Activated T-helper 1 cell treated with anti-CD3 and anti-CD28 coated beads, Interleukin-2, amount 50 U/mL, for 16 hours (primary cell): ENCODE measurements at places on chromosomes 3 and 15.

DNA sequence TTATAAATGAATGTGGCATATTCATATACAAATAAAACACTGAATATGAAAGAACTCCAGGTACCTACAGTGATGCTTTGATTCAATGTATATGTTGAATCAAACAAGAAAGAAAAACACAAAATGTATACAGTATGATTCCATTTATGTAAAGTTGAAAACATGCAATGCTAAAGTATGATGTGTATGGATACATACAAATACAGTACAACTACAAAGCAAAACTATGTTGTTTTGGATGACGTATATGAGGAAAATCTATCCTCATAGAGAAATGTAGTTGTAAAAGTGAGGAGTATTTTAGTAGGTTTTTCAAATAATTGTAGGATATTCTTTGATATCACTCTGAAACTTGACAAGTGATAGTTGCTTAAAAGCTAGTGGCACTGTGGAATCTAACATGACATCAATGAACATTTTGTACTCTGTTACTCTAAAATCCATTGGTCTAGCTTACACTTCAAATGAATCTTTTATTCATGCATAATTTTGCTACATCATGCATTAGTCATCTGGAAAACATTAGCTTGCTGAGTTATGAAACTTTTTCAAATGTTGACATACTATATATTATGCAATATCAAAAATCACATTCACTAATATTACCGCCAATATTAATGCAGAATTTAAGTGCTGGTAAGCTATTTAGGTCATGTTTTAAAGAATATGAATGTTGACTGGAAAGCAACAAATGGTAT, 278.1 kb upstream of the CHRNA7 start:
- DNase-seq, result no peak

DNA sequence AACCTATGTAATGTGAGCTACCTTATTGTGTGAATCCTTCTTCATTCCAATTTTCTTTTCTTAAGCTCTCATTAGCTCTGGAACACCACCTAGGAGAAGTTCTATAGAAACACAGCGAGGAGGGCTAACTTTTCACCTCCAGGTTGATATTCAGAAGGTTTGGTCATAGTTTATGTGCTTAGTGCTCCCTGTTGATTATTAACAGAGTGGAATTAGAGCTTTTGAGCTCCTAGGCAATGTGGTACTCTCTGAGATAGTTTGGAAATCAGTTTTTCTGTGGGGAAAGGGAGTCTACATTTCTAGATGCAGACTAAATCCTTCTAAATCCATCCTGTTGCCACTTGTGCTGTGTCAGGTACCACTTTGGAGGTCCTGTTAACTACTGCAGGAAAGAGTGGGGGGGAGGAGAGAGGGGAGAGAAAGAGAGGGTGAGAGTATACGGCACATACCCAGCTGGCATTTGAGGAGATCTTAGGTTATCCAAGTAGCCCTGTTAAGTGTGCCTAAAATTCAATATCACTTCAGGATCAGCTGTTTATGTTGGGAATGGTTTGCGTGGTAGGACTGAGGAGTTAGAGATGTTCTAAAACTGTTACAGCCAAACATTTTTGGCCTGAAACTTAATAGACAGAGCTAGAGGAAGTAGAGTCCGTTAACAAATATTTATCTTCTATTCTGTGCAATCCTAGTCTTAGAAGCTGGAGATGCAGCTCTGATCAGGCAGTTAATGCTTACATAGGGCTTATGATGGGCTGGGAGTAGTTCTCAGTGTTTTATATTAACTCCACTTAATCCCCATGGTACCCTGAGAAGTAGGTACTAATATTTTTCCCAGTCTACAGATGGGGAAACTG, 117.5 kb upstream of the PROK2 start:
- DNase-seq, result no peak

- DNase-seq, result no peak
Measured at GRCh38 chr15:61671736-61672135, 388.5 kb downstream of the VPS13C start.

- DNase-seq, result no peak
Measured at GRCh38 chr15:101373577-101373976, 78.5 kb upstream of the SNRPA1 start.

DNA sequence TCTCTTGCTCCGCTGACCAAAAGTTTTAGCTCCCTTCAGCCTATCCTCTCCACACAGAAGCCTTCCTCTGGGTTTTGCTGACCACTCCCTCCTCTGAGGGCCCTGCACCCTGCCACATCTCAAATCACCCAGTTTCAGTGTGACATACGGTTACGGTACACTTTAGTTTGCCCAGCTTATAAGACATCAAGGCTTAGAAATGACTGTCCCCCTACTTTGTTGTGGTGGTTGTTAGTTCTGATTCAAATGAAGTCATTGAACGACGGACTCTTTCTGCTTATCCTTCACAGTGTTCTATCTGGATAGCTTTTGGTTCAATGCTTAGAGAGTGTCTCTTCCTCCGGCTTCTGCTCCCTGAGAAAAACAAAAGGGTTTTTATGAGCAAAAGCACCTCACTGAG, 68.0 kb upstream of the NDUFB4 start:
- DNase-seq, result no peak

- no peak for DNase-seq
Measured at GRCh38 chr3:58101499-58102389, 93.5 kb downstream of the FLNB start.

GRCh38 chr3:58111513-58112184, 99.1 kb downstream of the DNASE1L3 start:
- no peak for DNase-seq

- no peak for DNase-seq
Measured at GRCh38 chr15:39153058-39153714, 427.7 kb upstream of the THBS1 start.

GRCh38 chr15:71679793-71680353, 130.5 kb upstream of the NR2E3 start:
- no peak for DNase-seq

- DNase-seq, result no peak
Measured at GRCh38 chr15:71469413-71469812, 340.9 kb upstream of the NR2E3 start.

DNA sequence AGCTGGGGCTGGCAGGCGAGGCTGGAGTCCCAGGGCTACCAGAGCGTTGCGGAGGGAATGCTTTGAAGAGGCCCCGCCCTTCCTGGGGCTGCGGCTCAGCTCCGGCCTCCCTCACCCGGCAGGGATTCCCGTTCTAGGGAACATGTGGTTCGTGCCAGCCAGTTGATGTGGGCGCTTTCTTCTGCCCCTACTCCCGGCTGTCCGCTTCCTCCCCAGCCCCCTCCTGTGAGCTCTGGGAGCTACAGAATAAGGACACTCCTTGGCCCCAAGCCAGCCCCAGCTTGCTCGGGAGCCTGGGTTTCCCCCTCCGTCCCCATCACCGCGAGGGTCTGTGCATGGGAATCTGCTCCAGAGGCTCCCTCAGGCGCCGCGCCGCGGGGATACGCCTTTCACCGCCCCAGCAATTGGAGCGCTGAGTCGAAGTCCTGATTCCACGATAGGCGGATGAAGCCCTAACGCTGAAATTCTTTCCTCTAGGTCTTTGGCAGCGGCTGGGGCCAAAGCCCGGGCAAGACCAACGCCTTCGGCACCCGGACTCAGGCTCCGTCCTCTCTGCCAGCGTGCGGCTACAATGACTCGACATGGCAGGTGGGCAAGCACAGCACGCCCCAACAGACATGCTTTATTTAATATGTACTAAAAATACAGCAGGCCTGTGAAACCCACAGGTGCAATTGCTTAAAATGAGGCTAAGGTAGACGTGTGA, 69.5 kb downstream of the KLF15 start:
- no peak for DNase-seq

- DNase-seq, result no peak
Measured at GRCh38 chr3:72938471-72939265, 50.8 kb downstream of the GXYLT2 start.

DNA sequence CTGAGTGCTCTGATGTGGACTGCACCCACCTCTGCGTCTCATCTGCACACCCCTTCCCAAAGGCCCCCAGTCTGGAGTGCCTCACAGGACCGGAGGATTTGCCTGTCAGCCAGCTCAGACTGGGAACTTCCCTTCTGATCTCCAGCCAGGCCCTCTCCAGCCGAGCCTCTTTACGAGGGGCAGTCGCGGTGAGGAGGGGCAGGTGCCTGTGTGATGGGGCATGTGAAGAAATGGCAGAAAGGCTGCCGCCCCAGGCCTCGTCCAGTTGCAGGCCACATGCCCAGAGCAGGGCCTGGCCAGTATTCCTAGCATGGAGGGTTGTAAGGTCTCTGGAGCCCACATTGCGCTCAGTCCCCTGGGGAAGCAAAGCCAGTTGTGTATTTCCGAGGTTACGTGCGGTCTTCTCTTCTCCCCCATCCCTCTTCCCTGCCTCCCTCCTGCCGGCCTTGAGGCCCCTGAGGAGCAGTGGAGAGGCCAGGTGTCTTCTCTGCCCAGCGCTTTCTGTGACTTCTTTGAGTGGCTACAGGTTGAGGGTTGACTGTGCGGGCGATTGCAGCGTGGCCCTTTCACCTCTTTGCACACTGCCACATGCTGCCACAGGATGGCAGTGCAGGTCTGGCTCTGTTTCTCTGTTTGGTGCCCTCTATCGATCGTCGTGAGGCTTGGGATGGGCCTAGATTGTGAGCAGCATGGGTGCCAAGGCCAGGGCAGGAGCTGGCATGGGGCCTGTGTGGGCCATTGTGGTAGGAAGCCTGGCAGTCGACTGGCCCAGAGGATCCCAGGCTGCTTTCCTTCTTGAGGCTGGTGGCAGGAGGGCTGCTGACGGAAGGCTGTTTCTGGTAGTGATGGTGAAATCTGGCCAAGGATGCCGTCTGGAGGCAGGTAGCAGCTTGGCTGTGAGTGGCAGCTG, 5.3 kb downstream of the CLK3 start:
- DNase-seq, result peak; percentile 61

DNA sequence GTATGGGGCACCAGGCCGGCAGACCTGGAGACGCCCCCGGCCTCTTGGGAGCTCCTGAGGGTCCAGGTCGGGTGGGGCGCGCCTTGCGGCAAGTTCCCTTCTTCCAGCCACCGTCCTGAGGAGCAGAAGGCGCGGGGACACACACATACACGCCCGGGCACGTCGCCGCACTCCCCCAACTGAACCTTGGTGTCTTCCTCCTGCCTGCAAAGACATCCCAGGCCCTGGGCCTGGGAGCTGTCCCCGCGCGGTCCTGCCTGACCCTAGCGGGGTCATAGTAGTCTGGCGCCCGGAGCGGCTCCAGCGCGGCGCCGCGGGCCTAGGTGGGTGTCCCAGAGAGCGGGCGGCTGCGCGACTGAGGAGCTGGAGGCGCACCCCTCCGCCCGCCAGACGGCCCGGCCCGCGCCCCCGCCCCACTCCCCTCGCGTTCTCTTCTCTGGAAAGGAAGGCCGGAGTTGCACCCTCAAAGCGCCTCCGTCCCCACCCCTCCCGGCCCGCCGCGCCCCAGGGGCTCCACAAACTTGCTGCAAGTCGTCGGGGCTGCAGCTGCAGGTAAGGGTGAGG, 185.9 kb upstream of the LINGO1 start:
- no peak for DNase-seq

- no peak for DNase-seq
Measured at GRCh38 chr15:48190932-48191573, 412 bp upstream of the CTXN2 start.

GRCh38 chr3:194476784-194477183, 10.0 kb downstream of the ATP13A3 start:
- DNase-seq, result no peak

DNA sequence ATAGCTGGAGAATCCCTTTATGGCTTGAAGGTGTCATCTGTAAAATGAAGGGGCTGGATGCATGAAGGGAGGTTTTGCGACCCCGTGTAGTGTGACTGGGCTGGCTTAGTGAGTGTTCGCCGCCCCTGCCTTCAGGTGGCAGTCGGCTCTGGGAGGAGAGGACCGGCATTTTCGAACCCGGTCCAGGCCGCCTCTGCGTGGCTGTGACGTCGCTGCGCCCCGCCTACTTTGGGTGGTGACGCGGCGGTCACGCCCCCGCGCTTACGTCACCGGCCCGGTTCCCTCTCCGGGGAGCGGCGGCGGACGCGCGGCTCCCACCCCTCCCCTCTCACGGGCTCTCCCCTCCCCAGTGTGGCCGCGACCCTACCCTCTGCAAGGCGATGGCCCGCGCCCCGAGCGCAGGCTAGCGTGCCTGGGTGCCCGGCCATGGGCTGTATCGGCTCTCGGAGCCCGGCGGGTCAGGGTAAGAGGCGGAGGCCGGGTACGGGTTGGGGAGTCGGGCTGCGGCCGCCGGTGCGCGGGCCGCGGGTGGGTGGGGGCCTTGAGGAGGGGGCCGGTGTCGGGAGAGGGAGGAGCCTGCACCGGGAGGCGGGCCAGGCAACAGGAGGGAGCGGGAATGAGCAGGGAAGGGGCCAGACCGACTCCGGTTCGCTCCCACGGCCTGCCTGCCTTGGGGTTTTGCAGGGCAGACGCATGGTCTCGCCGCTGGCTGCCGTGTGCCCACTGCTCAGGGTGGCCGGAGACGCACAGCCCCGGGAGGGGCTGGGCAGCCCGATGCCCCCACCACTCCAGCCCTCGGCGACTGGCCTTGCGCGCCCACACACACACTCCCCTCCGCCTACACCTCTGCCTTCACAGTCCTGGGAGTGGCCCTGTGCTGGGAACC, 1.5 kb upstream of the FAM131A start:
- DNase-seq, result peak; percentile 75

DNA sequence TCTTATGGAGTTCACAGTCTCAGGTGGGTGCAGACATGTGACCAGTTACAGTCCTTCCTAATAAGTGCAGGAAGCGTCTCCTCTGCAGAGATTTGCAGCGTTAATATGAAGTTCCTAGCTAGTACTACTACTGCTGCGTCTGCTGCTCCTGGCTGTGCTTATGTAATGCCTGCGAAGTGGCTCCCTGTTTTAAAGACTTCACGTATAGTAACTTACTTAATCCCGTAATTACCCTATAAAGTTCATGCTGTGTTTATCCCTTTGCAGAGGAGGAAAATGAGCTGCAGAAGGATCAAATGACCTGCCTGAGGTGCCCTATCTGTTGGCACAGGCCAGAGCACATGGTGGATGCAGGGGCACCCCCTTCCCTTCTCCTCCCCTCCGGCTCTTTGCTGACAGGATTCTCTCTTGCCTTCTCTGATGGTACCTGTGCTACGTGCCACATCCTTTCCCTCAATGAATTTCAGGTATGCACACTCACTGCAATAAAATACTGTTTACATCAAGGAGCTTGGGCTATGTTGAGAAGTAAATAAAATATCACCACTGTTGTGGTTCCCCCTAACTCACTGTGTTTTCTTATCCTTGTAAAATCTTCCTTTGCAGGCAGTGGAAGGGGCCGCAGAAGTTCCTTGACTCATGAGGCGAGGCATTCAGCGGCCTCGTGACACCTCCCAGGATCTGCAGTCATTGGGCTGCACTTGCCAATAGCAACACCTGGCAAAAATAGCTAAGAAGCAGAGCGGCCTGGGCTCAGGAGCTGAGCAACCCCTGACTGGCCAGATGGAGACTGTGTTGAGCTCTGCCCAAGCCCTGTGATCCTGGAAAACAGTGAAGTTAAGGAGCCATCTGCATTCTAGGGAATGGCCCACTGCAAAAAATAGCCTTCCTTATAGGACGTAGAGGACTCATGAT, 188.9 kb upstream of the ATP10A start:
- DNase-seq, result no peak

DNA sequence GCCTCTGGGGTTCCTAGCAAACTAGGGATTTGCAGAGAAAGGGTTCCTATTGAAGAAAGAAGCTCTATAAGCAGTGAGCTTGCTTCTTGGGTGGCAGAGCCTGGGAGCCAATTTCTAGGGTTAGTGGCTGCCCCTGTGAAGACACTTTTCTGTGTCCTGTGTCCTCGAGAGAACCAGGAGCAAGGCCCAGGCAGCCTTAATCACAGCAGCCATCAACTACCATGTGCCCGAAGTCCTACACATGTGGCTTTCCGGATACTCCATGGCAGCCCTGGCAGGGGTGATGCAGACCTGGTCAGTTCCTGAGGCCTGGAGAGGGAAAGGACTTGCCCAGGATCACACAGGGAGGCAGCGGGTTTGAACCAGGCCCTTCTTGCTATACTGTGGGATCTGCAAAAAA, 27.7 kb upstream of the TSPAN3 start:
- DNase-seq, result no peak

GRCh38 chr3:178036451-178037144, 499.6 kb upstream of the KCNMB2 start:
- no peak for DNase-seq
